ENCODE measurements at places on chromosomes 11 and 22.

DNA sequence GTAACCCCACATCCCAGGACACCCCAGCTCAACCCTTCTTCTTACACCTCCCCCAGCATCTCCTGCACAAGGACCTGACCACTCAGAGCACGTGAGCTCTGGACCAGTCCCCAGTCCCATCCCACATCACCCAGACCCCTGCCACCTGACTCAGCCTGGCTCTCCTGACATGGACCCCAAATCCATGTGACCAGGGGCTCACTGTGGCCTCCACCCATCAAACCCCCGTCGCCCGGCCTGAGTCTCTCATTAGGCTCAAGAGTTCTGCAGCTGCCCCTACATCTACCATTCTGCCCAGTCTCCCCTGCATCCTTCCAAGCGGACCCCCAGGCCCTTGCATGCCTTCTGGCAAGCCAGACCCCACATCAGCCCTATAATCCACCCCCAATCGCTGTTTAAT is 1.9 kb upstream of the LIF start:
- DNase-seq: no peak

- DNase-seq: no peak
Observed at GRCh38 chr11:1872267-1872985, 19.3 kb downstream of the PRR33 start.

GRCh38 chr11:66951927-66952337 is 6.3 kb downstream of the PC start:
- DNase-seq: no peak

DNA sequence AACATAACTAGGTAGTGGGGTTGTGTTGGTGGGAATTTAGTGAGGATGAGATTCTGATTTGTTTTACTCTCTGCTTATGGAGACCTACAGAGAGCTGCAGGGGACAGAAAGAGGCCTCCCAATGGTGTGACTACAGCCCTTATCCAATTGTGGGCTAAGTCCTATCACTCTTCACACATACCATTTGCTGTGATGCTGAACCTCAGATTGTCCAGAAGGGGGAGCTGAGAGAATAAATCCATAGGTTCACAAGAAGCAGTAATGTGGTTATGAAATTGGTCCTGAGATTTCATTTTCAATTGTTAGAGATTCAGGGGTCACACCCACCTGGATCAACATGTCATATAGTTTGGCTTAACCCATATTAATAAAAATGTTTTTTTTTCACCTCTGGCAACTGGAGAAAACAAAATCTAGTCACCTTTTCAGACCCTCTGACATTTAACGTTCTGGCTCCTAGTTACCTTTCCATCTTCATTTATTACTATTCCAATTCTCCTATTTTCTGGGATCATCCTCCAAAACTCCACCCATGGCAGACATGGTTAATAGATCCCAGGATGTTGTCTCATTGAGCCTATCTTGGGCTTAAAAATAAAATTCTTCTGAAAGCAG is 53.3 kb upstream of the PTPN5 start:
- no peak for DNase-seq

GRCh38 chr11:68010090-68011041 is at the start of gene ALDH3B1:
TSS of gene ALDH3B1 (plus strand) at chr11:68010327. CDS start at chr11:68015298, 4,971 bp downstream.
- DNase-seq: no peak

GRCh38 chr11:19330416-19330815 is 89.7 kb upstream of the E2F8 start:
- DNase-seq: no peak

GRCh38 chr11:12061851-12062560 is 48.4 kb upstream of the MICAL2 start:
- DNase-seq: no peak

- no peak for DNase-seq
Observed at GRCh38 chr11:130095326-130095725, 25.6 kb downstream of the APLP2 start.

DNA sequence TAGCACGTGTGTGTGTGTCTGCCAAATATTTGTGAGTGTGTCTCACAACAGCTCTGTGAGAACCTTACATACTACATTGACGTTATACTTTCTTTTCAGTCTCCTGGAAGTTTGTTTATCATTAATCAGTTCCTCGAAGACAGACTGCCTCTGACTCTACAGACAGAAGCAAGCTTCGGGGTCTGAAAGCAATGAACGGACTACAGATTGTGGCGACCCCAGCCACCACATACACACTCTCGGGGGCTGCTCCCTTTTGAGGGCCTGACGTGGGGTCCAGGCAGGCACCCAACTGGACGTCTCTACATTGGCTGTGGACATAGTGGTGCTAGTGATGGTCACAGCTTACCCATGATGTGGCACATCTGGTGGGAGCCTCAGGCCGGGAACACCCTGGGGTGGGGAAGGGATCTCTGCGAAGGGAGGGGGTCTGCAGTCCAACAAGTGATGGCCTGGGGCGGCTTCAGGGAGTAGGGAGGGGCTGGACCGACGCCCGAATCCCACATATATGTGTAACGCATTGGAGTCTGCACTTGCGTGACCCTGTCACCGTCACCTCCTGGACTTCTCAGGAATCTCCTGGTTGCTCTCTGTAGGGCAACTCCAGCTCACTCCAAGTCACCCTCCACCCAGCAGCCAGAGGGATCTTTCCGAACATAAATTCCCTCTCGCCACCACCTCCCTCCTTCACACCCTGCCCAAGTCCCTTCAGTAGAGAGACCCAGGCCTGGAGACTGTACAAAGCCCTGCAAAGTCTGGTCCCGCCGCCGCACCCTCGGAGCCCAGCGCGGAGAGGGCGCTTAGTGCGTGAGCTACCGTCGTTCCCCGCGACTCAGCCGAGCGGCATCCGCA is 30.4 kb upstream of the TRIM29 start:
- no peak for DNase-seq

GRCh38 chr11:94768602-94769541 is 716 bp downstream of the AMOTL1 start:
- no peak for DNase-seq

DNA sequence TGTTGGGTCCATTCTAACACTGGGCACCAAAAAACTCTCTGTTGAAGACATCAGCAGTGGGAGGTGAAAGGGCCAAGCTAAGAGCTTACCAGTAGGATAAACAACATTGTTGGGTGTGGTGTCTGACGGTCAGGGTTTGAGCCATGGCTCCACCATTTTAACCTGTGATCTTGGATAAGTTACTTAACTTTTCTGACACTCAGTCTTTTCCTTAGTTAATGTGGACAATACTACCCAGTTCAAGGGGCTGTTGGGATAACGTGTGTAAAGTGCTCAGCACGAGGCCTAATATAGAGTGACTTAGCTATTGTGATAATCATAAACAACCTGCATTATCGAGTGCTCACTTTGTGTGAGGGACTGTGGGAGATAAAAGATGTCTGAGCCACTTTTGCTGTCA is 6.1 kb downstream of the UCP3 start:
- no peak for DNase-seq

GRCh38 chr11:66566221-66566620 is 2.2 kb downstream of the CTSF start:
- no peak for DNase-seq

- no peak for DNase-seq
Observed at GRCh38 chr11:1916986-1917522, 2.4 kb upstream of the TNNT3 start.

- no peak for DNase-seq
Observed at GRCh38 chr11:14148653-14149273, 186.2 kb downstream of the SPON1 start.

GRCh38 chr11:123174196-123175183 is 20.6 kb downstream of the CLMP start:
- DNase-seq: no peak

DNA sequence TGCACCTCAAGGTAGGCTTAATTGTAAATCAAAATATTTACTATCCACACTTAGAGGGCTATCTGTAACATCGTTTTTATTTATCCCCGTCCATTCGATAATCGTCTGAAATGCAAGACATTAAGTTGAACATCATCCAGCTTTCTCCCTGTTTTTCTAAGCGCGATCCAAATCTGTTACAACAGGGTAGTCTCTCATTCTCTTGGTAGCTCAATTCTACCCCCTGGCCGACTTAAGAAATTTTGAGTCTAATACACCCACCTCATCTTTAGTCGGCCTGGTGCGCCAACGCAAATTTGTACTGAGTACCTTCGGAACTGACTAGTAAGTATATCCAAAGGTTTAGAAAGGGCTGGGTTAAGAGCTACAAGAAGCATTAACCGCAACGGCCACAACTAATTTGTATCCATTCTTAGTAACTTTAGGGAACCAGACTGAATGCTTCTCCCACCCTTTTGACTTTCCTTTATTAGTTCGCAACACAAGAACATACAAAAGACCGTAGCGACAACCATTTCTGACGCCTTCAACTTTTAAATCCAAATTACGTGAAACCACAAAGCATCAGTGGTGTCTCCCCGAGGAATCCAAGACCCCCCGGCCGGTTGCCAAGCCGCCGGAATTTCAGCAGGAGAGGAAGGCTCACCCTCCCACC is 1.0 kb upstream of the ZNF143 start:
- no peak for DNase-seq

DNA sequence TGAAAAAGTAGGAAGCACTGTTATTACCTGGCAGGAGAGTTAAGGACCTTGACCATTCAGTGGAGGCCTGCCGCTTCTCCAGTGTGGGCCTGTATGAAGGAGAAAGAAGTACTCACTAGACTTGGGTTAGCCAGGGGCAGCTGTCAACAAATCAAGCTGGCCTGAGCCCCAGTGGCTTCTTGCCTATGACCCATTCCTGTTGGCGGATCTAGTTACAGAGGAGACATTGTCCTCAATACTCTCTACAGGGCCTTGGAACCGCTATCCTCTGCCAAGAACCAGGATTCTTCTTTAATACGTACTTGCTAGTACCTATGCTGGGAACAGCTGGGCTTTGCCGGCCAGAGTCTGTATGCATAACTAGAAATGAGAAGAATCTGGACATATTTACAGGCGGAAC is 68.1 kb downstream of the ALX4 start:
- no peak for DNase-seq

DNA sequence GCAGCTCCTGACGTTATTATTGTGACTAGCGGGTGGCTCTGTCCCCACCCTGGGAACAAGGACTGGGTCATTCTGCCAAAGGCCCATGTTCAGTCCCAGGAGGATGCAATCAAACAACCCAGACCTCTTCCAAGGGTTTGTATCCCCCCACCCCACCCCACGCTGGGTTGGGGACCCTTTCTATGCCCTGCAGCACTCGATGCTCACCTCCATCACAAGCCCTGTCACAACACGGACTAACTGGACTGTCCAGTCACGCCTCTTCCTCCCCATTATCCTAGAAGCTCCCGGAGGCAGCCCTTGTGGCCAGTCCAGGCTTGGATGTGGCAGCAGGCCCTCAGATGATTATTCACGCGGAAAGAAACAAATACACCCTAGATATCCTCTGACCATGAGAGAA is 3.7 kb downstream of the SHANK2 start:
- DNase-seq: no peak

GRCh38 chr11:47326198-47326597 is 26.3 kb downstream of the MYBPC3 start:
- no peak for DNase-seq

- DNase-seq: no peak
Observed at GRCh38 chr11:44819346-44819745, 92.6 kb downstream of the TSPAN18 start.

GRCh38 chr11:122242731-122243130 is 126.7 kb upstream of the BLID start:
- DNase-seq: no peak

DNA sequence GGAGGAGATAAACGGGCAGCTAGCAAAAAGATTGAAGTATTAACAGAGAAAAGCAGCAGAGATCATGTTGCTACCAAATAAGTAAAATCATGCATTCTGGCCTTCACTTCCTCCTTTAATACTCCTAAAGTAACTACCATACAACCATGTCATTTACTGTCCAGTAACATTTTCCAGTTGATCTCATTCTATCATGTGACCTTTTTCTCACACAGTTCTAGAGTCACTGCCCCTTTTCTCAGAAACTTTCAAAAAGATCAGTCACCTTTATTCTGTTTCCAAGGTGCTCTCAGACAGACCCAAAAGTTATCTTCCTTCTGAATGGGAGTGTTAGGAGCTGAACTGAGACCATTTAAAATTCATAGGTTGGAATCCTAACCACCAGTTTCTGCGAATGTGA is 984.4 kb downstream of the FAM181B start:
- no peak for DNase-seq

DNA sequence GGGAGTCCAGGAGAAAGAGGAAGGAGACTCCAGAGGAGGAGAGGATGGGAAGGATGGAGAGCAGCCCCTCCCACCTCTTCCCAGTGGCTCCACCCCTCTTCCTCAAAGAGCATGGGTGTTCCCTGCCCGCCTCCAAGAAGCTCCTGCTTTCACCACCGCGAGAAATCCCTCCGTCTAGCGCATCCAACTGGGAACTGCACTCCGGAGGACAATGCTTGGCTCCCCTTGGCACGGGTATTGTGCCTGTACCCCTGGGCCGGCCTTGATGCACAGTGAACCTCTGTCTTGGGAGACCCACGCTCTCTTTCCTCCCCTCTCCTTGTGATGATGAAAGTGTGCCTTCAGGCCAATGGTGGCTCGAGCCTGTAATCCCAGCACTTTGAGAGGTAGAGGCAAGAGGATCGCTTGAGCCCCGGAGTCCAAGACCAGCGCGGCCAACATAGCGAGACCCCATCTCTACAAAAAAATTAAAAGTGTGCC is 14.9 kb upstream of the ADA2 start:
- no peak for DNase-seq

- DNase-seq: no peak
Observed at GRCh38 chr11:132648851-132649250, 883.5 kb downstream of the OPCML start.

DNA sequence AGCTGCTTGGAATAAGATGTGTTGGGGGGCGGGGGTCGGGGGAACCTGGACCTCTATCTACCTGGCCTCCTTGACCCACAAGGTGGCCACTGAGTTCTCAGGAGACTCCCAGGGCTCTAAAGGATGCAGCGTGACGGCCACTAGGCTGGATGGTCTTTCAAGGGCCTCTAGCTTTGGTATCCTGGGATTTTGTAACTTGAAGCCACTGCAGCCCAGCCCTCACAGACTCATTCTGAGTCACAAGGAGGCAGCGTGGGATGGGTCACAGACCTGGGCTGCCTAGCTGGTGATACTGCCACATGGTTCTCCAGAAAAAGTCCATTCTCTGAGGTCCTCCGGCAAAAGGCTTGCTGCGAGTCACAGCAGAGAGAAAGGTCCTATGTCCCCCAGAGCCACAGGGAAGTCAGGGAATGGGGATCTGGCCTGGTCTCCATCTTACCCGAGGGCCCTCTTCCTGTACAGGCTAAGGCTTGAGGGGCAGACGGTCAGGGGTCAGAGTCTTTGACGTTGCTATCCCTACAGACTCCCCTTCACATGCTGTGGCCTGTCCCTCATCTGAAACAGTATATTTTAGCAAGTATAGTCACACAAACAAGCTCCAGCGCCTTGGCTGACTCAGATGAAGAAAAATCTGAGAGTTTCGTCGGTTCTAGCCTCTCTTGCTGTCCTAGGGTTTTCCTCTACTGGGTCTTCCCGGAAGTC is 52.4 kb downstream of the KCNC1 start:
- no peak for DNase-seq

Data from NCI-H1436 treated with DMSO at 0.1 percent for 48 hours (cell line).